ENCODE measurements at places on chromosomes 7 and 10. TPM values are rescaled to one million over a fixed set of nuclear protein-coding genes. Genes with fewer than 3 reads are reported as not detected.

Gene NPFFR1
- not detected for total RNA-seq

Gene CEP55
- 4.6 TPM for total RNA-seq

Gene PPRC1
- total RNA-seq, result 35.3 TPM

Gene MDH2
- 70.6 TPM for total RNA-seq

Gene MCM10
- total RNA-seq, result 2.1 TPM

Gene AKR1C8
- 3.2 TPM for total RNA-seq

Gene CPA4
- not detected for total RNA-seq

Gene CREB5
- 1.3 TPM for total RNA-seq

Gene KIF20B
- total RNA-seq, result 42.8 TPM

Gene OR6B1
- total RNA-seq, result not detected

Measured in CD4-positive, CD25-positive, alpha-beta regulatory T cell (primary cell).